C1 segment of cervical spinal cord (tissue), 14 donors: ENCODE measurements at places on chromosomes 3 and 15.

DNA sequence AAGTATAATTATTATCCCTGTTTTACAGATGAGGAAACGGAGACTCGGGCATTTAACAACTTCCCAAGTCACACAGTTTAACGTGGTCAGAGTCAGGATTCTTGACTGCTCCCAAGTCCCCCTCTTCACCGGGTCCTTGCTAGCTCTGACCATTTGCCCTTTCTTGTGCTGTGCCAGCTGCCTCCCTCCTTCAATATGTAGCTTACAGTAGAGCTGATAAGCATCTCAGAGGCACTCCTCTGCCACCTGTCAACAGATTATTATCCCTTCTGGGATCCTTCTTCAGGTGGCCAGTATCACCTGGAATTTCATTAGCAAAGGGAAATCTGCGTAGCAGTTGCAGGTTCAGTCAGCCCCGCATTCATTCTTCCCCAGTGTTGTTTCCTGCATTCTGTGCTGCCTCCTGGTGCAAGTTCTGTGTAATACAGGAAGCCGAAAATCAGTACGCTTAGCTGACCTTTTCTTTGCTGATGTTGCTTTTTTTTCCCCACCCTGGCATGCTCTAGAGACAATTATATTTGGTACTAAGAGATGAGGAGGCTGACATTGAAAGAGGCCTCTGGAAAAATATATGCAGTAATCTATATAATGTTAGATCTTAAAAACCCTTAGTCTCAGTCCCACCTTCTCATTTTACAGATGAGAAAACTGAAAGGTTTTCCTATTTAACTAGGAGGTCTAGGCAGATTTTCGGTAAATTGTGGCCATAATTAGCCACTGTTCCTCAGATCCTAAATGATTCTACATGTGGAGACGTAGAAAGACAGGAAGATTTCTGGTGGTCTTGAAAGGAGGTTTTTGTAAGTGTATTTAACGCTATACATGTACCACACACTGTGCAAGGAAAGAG is 24.8 kb downstream of the TMOD2 start:
- no peak for DNase-seq

- no peak for DNase-seq
Measured at GRCh38 chr15:76840830-76841460, 64.2 kb downstream of the SCAPER start.

DNA sequence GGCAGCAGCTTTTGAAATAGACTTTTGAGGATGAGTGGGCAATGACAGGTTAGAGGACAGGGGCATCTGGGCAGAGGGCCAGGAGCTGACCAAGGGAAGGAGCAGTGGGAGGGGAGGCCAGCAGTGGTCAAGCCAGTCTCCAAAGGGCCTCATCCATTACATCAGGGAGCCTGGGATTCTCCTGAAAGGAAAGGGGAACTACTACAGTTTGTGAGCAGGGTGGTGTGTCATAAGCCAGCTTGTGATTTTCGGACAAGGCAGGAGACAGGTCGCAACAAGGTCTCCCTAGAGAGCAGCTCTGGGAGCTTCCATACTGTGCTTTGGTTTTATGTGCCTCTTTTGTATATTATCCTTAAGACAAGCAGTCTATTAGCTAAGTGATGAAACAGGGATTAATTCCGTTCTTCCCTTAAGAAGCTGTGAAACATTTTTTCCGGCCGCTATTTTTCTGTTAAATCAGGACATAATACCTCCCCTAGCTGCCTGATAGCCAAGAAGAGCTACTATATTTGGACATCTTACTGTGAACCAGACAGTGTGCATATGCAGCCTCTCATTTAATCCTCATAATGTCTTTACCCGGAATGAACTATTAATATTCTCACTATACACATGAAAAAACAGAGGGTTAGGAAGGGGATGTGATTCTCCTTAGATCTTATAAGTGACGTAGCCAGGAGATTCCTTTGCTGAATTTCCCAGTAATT is 46.4 kb downstream of the C2CD4B start:
- no peak for DNase-seq

- no peak for DNase-seq
Measured at GRCh38 chr3:16299746-16300145, 34.7 kb downstream of the OXNAD1 start.

- no peak for DNase-seq
Measured at GRCh38 chr15:67161412-67161811, 93.0 kb downstream of the AAGAB start.

DNA sequence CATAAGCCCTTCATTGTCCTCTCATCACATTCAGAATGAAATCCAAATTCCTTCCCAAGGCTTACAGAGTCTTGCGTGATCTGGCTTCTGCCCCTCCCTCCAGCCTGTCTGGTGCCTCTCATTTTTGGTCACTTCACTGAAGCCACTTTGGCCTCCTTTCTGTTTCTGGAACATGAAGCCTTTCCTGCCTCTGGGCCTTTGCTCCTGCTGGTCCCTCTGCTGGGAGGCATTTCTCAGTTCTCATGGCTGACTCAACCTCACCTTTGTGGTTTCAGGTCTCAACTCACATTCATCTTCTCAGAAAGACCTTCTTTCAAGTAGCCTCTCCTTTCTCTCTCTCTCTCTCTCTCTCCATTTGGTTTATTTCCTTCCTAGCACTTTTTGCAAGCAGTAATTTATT is 43.9 kb upstream of the BHLHE40 start:
- no peak for DNase-seq

DNA sequence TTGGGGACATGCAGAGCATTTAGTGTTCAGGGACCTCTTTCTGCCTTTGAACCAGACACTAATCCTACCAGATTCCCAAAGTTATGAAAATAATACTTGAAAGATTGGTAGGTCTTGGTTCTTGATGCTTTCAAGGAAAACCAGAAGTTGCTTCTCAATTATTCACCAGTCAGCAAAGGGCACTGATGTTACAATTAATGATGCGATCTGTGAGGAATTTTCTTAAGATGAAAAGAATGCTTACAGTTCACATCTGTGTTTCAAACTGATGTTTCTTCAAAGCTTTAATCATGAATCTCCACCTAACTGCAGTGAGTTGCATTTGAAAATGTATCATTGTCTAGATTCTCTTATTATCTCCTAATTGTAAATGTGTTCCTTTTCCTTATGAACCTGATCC is 161.0 kb downstream of the NAALADL2 start:
- DNase-seq: no peak

DNA sequence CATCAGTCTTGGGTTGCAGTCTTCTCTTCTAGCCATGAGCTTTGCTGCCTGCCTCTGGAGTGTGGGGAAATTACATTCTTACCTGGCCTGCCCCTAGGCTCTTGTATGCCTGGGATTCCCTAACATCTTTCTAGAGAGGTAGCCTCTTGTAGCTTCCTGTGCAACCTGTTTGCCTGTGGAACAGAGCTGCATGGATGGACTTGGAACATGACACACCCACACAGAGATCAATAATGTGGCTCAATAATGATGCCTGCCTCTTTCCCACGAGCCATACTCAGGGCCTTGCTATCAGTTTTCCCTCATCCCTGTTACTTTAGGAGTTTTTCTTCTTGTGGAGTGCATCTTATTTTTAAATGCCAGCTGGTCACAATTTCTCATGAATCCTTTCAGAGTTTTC is 11.4 kb downstream of the CHCHD6 start:
- no peak for DNase-seq

- DNase-seq: no peak
Measured at GRCh38 chr15:48925714-48926223, 38.0 kb downstream of the SHC4 start.

DNA sequence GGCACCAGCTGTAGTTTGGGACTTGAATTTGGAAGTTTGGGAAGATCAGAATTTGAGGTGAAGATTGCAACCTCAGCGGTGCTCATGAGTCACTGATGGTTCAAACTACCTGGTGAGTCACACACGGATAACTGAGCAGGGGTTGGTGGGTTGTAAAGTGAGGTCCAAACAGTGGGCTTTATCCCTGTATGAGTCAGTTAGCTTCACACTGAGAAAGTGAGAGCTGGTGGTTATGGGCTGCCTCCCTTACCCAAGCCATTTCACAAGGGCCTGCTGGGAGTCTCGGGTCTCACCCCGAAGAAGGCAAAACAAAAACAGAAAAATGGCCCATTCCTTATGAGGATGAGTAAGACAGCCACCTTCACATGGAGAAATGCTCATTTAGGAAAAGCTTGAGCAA is 77.0 kb downstream of the ITGA11 start:
- no peak for DNase-seq
